ENCODE measurements at places on chromosomes 1 and 21. TPM values are rescaled to one million over a fixed set of nuclear protein-coding genes. Genes with fewer than 3 reads are reported as not detected.

GRCh38 chr1:201220388-201220715, 29.7 kb downstream of the IGFN1 start:
- H3K27me3 ChIP-seq = no peaks in the 10 kb centered on the region
- H3K36me3 ChIP-seq = no peaks in the 10 kb centered on the region
- no peak overlapping the region for H3K27ac ChIP-seq
- H3K4me1 ChIP-seq = no peaks in the 10 kb centered on the region

- H3K27ac ChIP-seq = no peak overlapping the region
- no peak overlapping the region for H3K4me3 ChIP-seq
- no peaks in the 10 kb centered on the region for H3K36me3 ChIP-seq
Observed at GRCh38 chr1:219188331-219188803, 14.7 kb downstream of the LYPLAL1 start.

Gene OR10Z1
- total RNA-seq = not detected

Gene SLC5A9
- not detected for total RNA-seq

Gene CCDC27
- not detected for total RNA-seq

- DNase-seq = no peak
- H3K36me3 ChIP-seq = no peaks in the 10 kb centered on the region
- no peak overlapping the region for H3K4me3 ChIP-seq
- peaks cover 15% of the 10 kb centered on the region for H3K4me1 ChIP-seq
- H3K27me3 ChIP-seq = no peaks in the 10 kb centered on the region
Observed at GRCh38 chr1:246142320-246142893, 364.7 kb downstream of the SMYD3 start.

- peaks cover 4% of the 10 kb centered on the region for H3K4me1 ChIP-seq
- no peak overlapping the region for H3K4me3 ChIP-seq
- DNase-seq = no peak
- H3K27ac ChIP-seq = no peak overlapping the region
Observed at GRCh38 chr1:64759968-64760367, 15.1 kb downstream of the RAVER2 start.

Gene PPP1R12B
- 21.8 TPM for total RNA-seq

Gene CD34
- 0.12 TPM for total RNA-seq

GRCh38 chr1:208358651-208359050, 114.5 kb upstream of the PLXNA2 start:
- no peak overlapping the region for H3K4me3 ChIP-seq
- DNase-seq = no peak
- no peaks in the 10 kb centered on the region for H3K36me3 ChIP-seq
- H3K27ac ChIP-seq = no peak overlapping the region

- H3K4me1 ChIP-seq = peaks cover 7% of the 10 kb centered on the region
- H3K27ac ChIP-seq = no peak overlapping the region
- H3K4me3 ChIP-seq = no peak overlapping the region
- peak; percentile 28 for DNase-seq
Observed at GRCh38 chr1:191290441-191290840, 812.8 kb upstream of the BRINP3 start.

DNA sequence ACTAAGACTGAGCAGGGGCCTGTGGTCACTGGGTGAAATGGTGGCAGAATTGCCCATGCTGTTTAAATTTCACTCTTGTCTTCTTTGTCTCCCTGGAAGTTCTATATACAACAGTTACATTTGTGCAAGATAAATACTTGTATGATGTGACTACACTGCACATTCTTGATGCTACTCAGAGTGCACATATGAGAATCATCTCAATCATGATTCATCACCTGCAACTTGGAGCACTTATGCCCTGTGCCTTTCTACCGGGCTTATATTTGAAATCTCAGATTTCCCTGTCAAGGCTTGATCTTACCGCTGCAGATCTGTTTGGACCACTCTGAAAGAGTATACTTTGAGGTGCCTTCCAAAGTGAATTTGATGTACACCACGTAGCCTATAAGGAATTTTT, 10.6 kb downstream of the PGM1 start:
- H3K4me1 ChIP-seq = peaks cover 10% of the 10 kb centered on the region
- H3K27ac ChIP-seq = no peak overlapping the region
- H3K36me3 ChIP-seq = no peaks in the 10 kb centered on the region
- no peaks in the 10 kb centered on the region for H3K27me3 ChIP-seq
- DNase-seq = no peak

GRCh38 chr1:35269201-35269988, 886 bp downstream of the ZMYM4 start:
- no peaks in the 10 kb centered on the region for H3K27me3 ChIP-seq
- no peaks in the 10 kb centered on the region for H3K36me3 ChIP-seq
- H3K4me1 ChIP-seq = peaks cover 9% of the 10 kb centered on the region
- H3K27ac ChIP-seq = no peak overlapping the region

DNA sequence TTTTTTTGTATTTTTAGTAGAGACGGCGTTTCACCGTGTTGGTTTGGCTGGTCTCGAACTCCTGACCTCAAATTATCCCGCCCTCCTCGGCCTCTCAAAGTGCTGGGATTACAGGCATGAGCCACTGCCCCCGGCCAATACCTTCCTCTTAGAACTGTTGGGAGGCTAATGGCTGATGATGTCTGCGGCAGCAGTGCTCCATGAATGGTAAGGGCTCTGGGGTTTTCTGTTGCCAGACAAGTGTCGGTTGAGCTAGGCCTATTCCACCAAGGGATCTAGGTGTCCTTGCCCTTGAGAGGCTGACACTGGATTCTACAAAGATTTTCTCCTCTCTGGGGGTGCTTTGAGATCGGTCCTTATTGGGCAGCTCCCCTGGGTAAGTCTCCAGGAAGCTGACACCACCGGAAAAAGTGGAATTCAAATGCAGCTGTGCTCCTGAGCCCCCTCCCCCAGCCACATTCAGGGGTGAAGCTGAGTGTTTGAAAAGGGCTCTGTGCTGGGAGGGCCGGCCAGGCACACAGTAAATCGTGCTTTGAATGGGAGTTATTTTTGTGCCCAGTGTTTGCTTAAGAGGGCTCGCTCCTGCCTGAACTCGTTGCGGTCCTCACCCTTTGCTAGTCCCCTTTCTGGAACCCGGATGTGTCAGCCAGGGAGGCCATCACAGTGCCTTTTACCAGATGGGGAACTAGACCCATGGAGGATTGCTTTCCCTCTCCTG, 5.2 kb downstream of the SOX13 start:
- H3K36me3 ChIP-seq = no peaks in the 10 kb centered on the region
- H3K27ac ChIP-seq = peak overlapping the region; percentile 76
- peak; percentile 83 for DNase-seq
- peaks cover 17% of the 10 kb centered on the region for H3K27me3 ChIP-seq

GRCh38 chr1:223126741-223127140, 16.3 kb downstream of the TLR5 start:
- H3K4me3 ChIP-seq = no peak overlapping the region
- peaks cover 28% of the 10 kb centered on the region for H3K27me3 ChIP-seq
- no peaks in the 10 kb centered on the region for H3K36me3 ChIP-seq
- H3K27ac ChIP-seq = no peak overlapping the region
- peak; percentile 46 for DNase-seq
- peaks cover 28% of the 10 kb centered on the region for H3K4me1 ChIP-seq

- no peaks in the 10 kb centered on the region for H3K36me3 ChIP-seq
- no peak overlapping the region for H3K27ac ChIP-seq
- peak overlapping the region; percentile 84 for H3K4me3 ChIP-seq
- DNase-seq = peak; percentile 78
- peaks cover 74% of the 10 kb centered on the region for H3K27me3 ChIP-seq
Observed at GRCh38 chr1:34163792-34164731, 968 bp downstream of the CSMD2 start.

Gene S100PBP
- total RNA-seq = 107 TPM

- peaks cover 22% of the 10 kb centered on the region for H3K4me1 ChIP-seq
- H3K27me3 ChIP-seq = no peaks in the 10 kb centered on the region
- no peak for DNase-seq
- no peak overlapping the region for H3K27ac ChIP-seq
- H3K36me3 ChIP-seq = no peaks in the 10 kb centered on the region
Observed at GRCh38 chr21:46605767-46606426, 1.0 kb upstream of the S100B start.

GRCh38 chr1:46183079-46183847, 7.0 kb upstream of the P3R3URF start:
- H3K27ac ChIP-seq = no peak overlapping the region
- H3K27me3 ChIP-seq = no peaks in the 10 kb centered on the region
- no peaks in the 10 kb centered on the region for H3K36me3 ChIP-seq
- H3K4me1 ChIP-seq = no peaks in the 10 kb centered on the region
- no peak for DNase-seq

Gene S100A7
- not detected for total RNA-seq

Gene CA6
- total RNA-seq = not detected

- H3K27me3 ChIP-seq = no peaks in the 10 kb centered on the region
- no peak overlapping the region for H3K27ac ChIP-seq
- H3K36me3 ChIP-seq = no peaks in the 10 kb centered on the region
- H3K4me1 ChIP-seq = no peaks in the 10 kb centered on the region
Observed at GRCh38 chr1:10232163-10232562, 21.8 kb downstream of the KIF1B start.

Gene CGN
- total RNA-seq = 12.4 TPM

Gene IL19
- not detected for total RNA-seq

- H3K4me3 ChIP-seq = no peak overlapping the region
- no peaks in the 10 kb centered on the region for H3K36me3 ChIP-seq
- DNase-seq = peak; percentile 69
Observed at GRCh38 chr1:195939844-195940243, 668.4 kb downstream of the KCNT2 start.

DNA sequence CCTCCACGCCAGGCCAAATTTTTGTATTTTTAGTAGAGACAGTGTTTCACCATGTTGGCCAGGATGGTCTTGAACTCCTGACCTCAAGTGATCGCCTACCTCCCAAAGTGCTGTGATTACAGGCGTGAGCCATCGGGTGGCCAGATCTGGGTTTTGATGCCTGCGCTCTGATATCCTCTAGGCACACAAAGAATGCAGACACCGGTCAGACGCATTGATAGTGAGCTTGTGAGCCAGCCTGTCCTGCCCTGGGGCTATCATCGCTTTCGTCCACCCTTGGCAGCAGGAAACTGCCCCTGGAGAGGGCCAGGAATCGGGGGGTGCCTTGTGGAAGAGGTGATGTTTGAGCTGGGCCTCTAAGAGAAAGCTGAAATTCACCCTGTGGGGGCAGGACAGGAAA, 4.0 kb downstream of the FBLIM1 start:
- H3K36me3 ChIP-seq = no peaks in the 10 kb centered on the region
- DNase-seq = no peak
- H3K4me1 ChIP-seq = peaks cover 29% of the 10 kb centered on the region
- peaks cover 28% of the 10 kb centered on the region for H3K27me3 ChIP-seq

GRCh38 chr1:235588916-235589515, 60.6 kb downstream of the GNG4 start:
- H3K36me3 ChIP-seq = no peaks in the 10 kb centered on the region
- H3K4me1 ChIP-seq = no peaks in the 10 kb centered on the region
- H3K27ac ChIP-seq = no peak overlapping the region

GRCh38 chr1:43980255-43981134, 1.5 kb downstream of the B4GALT2 start:
- H3K27me3 ChIP-seq = no peaks in the 10 kb centered on the region
- peaks cover 8% of the 10 kb centered on the region for H3K4me1 ChIP-seq
- no peak for DNase-seq
- no peaks in the 10 kb centered on the region for H3K36me3 ChIP-seq

DNA sequence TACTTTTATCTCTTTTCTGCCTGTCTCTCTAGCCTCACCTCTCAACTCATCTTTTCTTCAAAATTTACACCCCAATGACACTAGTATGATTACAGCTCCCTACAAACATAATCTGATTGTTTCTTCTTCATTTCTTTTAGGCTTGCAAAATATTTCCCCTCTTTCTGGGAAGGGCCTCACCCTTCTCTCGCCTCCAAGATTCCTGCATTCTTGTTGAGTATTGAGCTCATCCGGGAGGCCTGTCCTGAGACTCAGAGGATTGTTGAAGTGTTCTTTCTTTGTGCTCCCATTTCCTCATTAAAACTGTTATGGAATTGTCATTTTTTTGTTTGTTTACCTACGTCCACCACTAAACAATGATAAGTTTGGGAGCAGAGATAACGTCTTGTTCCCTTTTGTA, 99.1 kb upstream of the CHRM3 start:
- no peaks in the 10 kb centered on the region for H3K36me3 ChIP-seq
- no peaks in the 10 kb centered on the region for H3K27me3 ChIP-seq
- H3K4me1 ChIP-seq = peaks cover 6% of the 10 kb centered on the region
- peak; percentile 28 for DNase-seq
- H3K27ac ChIP-seq = no peak overlapping the region

DNA sequence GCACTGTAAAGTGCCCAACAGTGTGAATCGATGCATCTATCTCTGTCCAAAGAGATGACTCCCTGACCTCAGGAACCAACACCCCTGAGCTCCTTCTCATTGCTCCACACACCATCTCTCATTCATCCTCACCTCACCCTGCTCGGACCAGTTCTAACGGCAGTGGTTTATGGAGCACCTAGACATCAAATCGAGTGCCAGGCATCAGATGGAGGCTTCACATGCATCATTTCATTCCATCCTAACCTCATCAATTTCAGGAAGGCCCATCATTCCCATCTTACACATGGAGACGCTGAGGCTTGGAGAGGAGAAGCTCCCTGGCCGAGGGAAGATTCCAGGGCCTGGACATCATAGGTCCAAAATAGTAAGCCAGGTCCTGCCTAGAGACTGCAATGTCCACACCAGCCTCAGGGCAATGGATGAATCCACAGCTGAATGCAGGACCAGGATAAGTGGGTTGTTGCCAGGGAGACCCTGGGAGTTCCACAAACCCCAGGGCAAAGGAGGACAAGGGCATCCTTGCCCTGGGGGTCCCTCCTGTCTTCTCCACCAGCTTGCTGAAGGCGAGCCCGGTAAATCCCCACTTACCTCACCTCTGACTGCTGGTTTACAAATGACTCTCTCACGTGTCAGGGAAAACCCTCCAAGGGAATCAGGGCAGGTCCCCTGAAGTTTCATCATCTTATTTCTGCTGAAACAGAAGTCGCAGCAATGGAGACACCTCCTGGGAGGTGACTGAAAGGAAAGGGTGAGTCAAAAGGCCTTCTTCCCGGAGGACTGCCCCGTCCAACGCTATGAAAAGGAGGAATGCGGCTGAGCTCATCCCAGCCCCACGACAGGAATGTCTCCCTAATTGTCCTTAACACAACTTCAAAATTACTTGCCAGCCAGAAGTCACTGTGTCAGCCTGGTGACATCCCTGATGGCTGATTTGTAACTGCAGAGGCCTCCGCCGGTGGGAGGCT, 9.0 kb upstream of the IFFO2 start:
- no peak overlapping the region for H3K4me3 ChIP-seq
- no peak overlapping the region for H3K27ac ChIP-seq
- DNase-seq = peak; percentile 82
- H3K4me1 ChIP-seq = peaks cover 11% of the 10 kb centered on the region
- H3K36me3 ChIP-seq = no peaks in the 10 kb centered on the region
- H3K27me3 ChIP-seq = no peaks in the 10 kb centered on the region

- peaks cover 7% of the 10 kb centered on the region for H3K4me1 ChIP-seq
- no peaks in the 10 kb centered on the region for H3K36me3 ChIP-seq
- no peak overlapping the region for H3K4me3 ChIP-seq
- H3K27me3 ChIP-seq = no peaks in the 10 kb centered on the region
- H3K27ac ChIP-seq = no peak overlapping the region
- DNase-seq = no peak
Observed at GRCh38 chr21:42262831-42263231, 43.9 kb downstream of the ABCG1 start.
